ENCODE measurements at places on chromosomes 12 and 14. TPM values are rescaled to one million over a fixed set of nuclear protein-coding genes. Genes with fewer than 3 reads are reported as not detected.

The KDM5A gene
- 79.0 TPM for total RNA-seq

The ESRRB gene
- 0.09 TPM for total RNA-seq

The TUBA1A gene
- total RNA-seq = 45.9 TPM

The AKAP6 gene
- 0.51 TPM for total RNA-seq

DNA sequence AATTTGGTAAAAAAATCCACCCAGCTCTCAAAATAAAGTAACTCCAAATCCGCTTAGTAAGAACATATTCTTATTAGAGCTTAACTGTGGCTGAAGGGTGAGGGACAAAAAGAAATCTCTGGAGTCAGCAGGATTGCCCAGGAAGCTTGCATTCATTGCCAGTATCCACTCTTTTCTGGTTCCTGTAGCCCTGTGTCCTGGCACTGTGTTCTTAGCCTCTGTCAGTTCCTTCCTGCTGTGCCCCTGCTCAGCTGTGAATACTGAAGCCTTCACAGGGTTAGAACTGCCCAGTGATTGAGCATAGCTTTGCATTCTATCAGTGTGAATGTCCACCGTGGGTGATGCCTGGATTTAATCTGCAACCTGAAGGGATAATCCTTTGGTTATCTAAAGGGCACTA is 266.9 kb upstream of the PELI2 start:
- no peak for DNase-seq

- no peak for DNase-seq
Observed at GRCh38 chr12:3492793-3493042, 1.7 kb downstream of the PRMT8 start.

GRCh38 chr14:105021656-105022275 is 883 bp upstream of the CDCA4 start:
- DNase-seq = peak; percentile 81

DNA sequence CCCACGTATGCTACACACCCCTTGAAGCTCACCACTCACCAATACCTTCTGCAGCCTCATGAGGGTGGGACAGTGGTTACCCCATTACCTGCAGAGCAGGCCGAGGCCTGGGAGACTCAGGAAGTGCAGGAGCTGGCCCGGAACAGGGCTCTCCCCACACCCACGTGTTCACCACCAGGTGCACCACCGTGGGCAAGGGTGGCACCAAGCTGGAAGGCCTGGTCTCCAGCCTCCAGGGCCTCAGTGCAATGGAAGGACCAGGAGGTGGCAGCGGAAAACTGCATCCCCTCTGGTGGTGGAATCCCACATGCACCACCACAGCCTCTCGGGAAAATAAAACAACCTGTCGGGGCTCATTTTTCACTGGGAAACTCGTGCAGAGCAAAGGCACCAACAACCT is 36.4 kb downstream of the ITPK1 start:
- DNase-seq = no peak

DNA sequence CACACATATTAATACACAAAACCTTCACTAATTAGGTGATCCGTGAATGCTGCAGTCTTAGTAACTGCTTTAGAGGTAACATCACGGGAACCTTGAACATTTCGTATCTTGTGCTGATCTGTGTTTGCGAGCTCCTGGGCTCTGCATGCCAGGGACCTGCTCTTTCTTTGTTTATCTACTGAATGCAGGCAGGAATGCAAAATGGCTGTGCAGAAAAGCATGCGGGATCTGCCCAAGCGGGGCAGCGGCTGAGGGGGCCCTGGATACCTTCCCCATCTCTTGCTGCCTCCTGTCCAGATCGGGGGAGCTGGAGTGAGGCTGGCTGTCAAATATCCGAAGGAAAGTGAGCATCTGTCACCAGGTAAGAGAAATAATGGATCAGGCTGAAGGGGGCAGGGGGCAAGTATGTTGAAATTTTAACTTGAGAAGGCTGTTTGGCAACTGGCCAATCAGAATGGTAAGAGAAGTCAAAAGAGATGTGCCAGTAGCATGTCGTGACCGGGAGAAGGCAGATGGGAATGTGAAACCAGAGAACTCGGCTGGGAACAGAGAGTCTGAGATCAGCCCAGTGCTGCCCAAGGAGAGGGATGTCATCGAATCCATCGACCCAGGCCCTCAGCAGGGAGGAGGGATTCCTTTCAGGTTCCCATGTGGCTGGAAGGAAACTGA is 191.4 kb downstream of the TTC7B start:
- DNase-seq = no peak

All from activated CD4-positive, alpha-beta T cell treated with anti-CD3 and anti-CD28 coated beads, Interleukin-2, amount 10 ng/mL, durations not matched to agents 24 days and 14 days (primary cell).